Neural crest cell (in vitro differentiated cells): ENCODE measurements at places on chromosomes 11 and 22. TPM values are rescaled to one million over a fixed set of nuclear protein-coding genes. Genes with fewer than 3 reads are reported as not detected.

DNA sequence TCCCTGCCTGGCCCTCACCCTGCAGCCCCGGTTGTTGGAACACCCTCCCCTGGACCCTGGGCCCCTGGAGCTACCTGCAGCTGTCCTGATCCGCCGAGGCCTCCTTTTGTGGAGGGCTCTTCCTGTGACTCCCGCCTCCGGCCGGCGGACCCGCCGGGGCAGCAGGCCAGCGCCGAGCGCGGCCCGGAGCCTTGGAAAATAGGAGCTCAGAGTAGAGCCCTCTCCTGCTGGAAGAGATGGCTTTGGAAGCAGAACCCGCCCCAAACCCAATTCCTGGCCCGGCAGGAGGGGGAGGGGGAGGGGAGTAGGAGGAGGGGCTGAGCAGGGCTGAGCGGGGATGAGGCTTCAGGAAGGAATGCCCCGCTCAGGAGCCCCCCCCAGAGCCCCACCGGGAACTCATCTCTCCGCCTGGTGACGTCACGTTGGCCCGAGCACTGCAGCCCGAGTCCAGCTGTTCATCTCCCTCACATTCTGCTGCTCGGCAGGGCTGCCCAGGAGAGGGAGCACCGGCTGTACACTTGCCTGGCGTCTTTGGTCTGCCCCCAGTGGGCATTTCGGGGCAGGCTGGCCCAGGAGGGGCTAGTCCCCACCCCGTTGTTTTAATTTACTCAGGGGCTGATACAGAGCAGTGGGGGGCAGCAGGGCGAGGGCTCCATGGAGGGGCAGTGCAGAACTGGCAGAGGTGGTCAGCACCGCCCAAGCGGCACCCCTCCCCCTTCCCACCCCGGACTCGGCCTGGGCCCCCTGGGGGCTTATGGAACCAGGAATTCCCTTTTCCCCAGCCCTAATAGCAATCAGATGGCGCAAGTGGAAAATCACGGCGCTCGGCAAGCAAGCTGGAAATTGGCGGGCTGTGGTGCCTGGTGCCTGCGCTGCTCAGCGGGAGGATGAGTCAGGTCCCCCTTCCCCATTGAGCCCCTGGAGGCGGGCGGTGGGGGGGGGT is at the start of gene MRGPRF:
Gene MRGPRF, minus strand, starts transcription at position 238 of the 943 bp plus-strand sequence. CDS start 3,345 bp downstream, outside the sequence.
- no peak for DNase-seq
- no peak within 1 kb of the TSS for H3K27ac ChIP-seq
- H3K4me3 ChIP-seq = no peak within 1 kb of the TSS
- H3K36me3 ChIP-seq = no peaks in the 10 kb centered on the region

GRCh38 chr22:33853200-33854097 is 66.8 kb downstream of the LARGE1 start:
- no peak for DNase-seq
- H3K36me3 ChIP-seq = no peaks in the 10 kb centered on the region
- H3K4me1 ChIP-seq = peaks cover 48% of the 10 kb centered on the region
- H3K27me3 ChIP-seq = no peaks in the 10 kb centered on the region
- peak overlapping the region; percentile 2 for H3K27ac ChIP-seq

- H3K27ac ChIP-seq = no peak overlapping the region
- peaks cover 4% of the 10 kb centered on the region for H3K36me3 ChIP-seq
- no peak for DNase-seq
- no peak overlapping the region for H3K4me3 ChIP-seq
- no peaks in the 10 kb centered on the region for H3K4me1 ChIP-seq
Observed at GRCh38 chr22:47277531-47277930, 515.1 kb downstream of the TBC1D22A start.

GRCh38 chr11:57290288-57290687 is 34.5 kb downstream of the TNKS1BP1 start:
- no peak for DNase-seq
- H3K36me3 ChIP-seq = no peaks in the 10 kb centered on the region
- no peak overlapping the region for H3K4me3 ChIP-seq
- H3K27me3 ChIP-seq = no peaks in the 10 kb centered on the region
- H3K27ac ChIP-seq = no peak overlapping the region
- peaks cover 30% of the 10 kb centered on the region for H3K4me1 ChIP-seq

- peak overlapping the region; percentile 98 for H3K27ac ChIP-seq
- peak overlapping the region; percentile 43 for H3K4me3 ChIP-seq
- H3K27me3 ChIP-seq = no peaks in the 10 kb centered on the region
- peaks cover 41% of the 10 kb centered on the region for H3K4me1 ChIP-seq
- no peaks in the 10 kb centered on the region for H3K36me3 ChIP-seq
Observed at GRCh38 chr11:72411623-72412419, 22.5 kb downstream of the CLPB start.

DNA sequence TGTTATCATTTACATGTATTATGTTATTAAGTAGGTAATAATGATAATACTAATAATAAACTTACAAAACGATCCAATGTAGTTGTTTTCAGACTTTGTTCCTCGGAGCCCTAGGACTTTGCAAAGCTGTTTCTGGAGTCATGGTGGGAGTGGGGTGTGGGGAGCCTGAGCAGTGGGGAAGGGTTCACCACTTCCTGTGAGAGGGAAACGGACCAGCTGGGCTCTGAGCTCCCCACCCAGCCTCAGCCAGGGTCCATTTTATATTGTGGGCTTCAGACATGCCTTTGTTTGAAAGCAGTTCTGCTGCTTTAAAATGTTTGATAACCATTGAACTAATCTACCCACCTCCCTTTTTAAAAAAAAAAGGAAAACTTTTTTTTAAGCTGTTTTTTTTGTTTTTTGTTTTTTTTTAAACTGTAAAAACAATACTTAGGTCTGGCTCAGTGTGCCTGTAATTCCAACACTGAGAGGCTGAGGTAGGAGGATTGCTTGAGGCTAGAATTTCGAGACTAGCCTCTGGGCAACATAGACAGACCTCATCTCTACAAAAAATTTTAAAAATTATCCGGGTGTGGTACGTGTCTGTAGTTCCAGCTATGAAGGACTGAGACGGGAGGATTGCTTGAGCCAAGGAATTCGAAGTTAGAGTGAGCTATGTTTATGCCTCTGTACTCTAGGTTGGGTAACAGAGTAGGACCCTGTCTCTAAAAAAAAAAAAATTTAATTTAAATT is 7.0 kb downstream of the SERPING1 start:
- no peak overlapping the region for H3K4me3 ChIP-seq
- no peaks in the 10 kb centered on the region for H3K27me3 ChIP-seq
- DNase-seq = no peak

GRCh38 chr11:10637731-10638151 is 55.8 kb downstream of the IRAG1 start:
- peaks cover 38% of the 10 kb centered on the region for H3K4me1 ChIP-seq
- H3K27me3 ChIP-seq = no peaks in the 10 kb centered on the region
- DNase-seq = no peak

DNA sequence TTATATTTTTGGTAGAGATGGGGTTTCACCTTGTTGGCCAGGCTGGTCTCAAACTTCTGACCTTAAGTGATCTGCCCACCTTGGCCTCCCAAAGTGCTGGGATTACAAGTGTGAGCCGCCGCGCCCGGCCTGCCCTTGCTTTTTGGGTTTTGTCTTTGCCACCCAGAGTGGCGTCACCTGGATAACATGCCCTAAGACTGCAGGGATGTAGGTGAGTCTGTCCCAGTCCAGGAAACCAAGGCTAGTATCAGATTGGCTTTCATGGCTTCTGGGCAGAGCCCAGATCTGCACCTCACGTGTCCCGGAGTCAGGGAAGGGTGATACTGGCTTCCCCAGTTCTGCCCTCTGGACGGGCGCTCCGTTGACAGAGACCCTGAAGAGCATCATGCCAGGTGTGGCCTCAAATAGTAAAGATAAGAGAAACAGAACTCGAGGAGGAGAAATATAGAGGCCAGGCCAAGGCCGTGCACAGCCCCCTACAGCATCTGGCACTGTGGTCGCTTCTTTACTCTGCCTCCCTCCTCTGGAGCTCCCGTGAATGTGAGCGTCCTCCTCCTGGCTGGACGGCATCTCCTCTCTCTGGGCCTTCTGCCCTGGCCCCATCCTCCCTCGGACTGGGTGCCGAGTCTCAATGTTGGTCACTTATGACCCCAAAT is 7.8 kb upstream of the APOBEC3B start:
- DNase-seq = no peak
- peaks cover 17% of the 10 kb centered on the region for H3K27me3 ChIP-seq
- peaks cover 2% of the 10 kb centered on the region for H3K36me3 ChIP-seq

The PRAME gene
- 0.21 and 0.52 TPM in 2 replicates for total RNA-seq

The HEPHL1 gene
- not detected in 2 replicates for total RNA-seq

The LGALS12 gene
- not detected in 2 replicates for total RNA-seq

The DEAF1 gene
- 60.9 and 67.0 TPM in 2 replicates for total RNA-seq

The APOA5 gene
- not detected in 2 replicates for total RNA-seq

The RAPSN gene
- total RNA-seq = 0.16 and 0.50 TPM in 2 replicates
